H54 (cell line): ENCODE measurements at places on chromosomes 16 and 17.
A peak's percentile ranks its signal among the peaks of the same experiment; 100 is the strongest.

DNA sequence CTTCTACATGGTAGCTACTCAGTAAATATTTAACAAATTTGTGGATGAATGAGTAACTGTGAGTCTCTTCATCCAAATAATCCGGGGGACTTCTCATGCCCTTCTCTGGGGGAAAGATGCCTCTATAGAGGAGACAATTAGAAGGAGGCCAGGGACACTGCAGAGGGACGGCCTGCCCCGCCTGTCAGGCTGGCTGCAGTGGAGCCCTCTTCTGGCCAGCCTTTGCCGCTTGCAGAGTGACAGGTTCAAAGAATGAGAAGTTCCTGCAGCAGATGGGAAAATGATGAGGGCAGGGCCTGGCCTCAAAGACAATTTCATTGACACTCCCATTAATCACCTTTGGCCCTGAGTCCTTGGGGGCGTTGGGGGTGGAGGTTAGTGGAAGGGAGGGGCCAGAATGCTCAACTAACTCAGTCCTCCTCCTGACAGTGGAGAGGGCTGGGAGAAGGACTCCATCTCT lies 339.0 kb downstream of the MAF start:
- peak; percentile 17 for DNase-seq

GRCh38 chr16:75746359-75746758 lies 20.1 kb upstream of the CPHXL start:
- no peak for DNase-seq

DNA sequence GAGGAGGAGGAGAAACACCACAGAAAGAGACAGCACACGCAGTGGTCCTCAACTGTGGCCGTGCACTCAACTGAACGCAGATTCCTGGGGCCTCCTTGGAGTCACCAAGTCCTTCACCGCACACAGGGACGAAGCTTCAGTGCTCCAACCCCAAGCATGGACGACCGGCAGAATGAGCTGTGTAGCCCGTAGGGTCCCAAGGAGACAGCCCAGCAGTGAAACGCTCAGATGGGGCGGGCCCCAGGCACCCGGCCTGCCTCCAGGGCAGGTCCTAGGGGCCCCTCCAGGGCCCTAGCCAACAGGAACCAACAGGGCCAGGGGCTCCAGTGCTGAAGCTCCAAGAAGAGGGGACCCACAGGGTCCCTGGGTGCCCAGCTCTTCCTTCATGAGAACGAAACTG lies 13.2 kb downstream of the RAB40B start:
- no peak for DNase-seq

GRCh38 chr16:29816694-29817441 lies 916 bp downstream of the PAGR1 start:
- no peak for DNase-seq

GRCh38 chr17:31061678-31062077 lies 33.1 kb upstream of the NF1 start:
- no peak for DNase-seq

DNA sequence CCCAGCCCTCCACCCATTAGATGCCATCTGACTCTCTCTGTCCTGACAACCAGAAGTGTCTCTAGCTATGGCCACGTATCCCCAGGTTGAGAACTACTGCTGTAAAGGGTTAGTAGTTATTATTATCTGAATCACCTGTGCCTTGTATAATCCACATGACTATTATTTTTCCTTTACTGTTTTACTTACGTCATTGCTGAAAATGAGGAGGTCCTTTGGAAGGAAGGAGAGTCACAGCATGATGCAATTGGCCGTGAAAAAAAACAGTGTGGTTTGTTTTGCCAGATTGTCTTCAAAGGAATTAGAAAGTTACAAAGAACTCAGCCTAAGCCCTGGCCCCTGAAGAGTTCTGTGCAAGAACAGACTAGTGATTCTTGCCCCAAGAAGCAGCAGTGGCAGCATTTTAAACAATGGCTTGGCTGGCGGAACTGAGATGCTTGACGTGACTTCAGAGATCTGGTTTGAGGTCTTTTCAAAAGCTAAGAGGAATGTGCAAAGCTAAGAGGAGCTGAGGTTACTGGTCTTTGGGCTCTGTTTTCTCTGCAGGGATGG lies 413.3 kb upstream of the EEF2KMT start:
- DNase-seq = no peak
